ENCODE measurements at places on chromosomes 16 and 17. TPM values are rescaled to one million over a fixed set of nuclear protein-coding genes. Genes with fewer than 3 reads are reported as not detected.

The CD2BP2 gene
- 47.8 TPM for total RNA-seq

The BCKDK gene
- total RNA-seq: 43.4 TPM

The AHSP gene
- not detected for total RNA-seq

The ZCCHC14 gene
- 14.4 TPM for total RNA-seq

The CNGB1 gene
- not detected for total RNA-seq

The SBK1 gene
- total RNA-seq: 0.42 TPM

The RNF135 gene
- 8.8 TPM for total RNA-seq

The HIC1 gene
- total RNA-seq: 20.6 TPM

The LITAFD gene
- total RNA-seq: not detected

The MPP3 gene
- total RNA-seq: 30.7 TPM

The KRT23 gene
- 0.29 TPM for total RNA-seq

The CDC27 gene
- 75.7 TPM for total RNA-seq

The PRSS21 gene
- total RNA-seq: not detected

The SLC5A2 gene
- total RNA-seq: not detected

The CCL17 gene
- total RNA-seq: not detected

The SNX20 gene
- total RNA-seq: 2.0 TPM

All from left cardiac atrium (tissue), 4 donors.